ENCODE measurements at places on chromosomes 7 and 10.

DNA sequence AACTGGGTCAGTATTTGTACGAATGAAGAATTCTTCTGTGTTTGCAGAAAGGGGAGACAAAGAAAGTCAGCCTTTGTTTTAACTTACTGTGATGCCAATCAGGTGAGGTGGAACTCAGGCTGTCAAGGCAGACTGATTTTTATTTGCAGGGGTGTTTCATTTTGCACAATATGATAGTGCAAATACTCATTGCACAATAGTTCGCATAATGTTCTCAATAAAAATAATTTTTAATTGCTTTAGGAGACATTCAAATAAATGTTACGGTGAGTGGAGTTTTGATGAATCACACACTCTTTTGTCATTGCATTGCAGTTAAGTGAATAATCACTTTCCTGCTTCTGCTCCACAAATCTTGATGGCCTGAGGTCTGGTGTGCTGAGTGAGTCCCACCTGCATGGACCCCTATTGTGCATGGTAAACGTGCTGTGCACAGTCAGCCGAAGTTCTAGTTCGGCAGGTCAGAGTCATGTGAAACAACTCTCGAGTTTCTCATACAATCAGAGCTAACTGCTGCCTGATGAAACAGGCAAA lies 141.3 kb upstream of the FZD8 start:
- DNase-seq, result no peak

DNA sequence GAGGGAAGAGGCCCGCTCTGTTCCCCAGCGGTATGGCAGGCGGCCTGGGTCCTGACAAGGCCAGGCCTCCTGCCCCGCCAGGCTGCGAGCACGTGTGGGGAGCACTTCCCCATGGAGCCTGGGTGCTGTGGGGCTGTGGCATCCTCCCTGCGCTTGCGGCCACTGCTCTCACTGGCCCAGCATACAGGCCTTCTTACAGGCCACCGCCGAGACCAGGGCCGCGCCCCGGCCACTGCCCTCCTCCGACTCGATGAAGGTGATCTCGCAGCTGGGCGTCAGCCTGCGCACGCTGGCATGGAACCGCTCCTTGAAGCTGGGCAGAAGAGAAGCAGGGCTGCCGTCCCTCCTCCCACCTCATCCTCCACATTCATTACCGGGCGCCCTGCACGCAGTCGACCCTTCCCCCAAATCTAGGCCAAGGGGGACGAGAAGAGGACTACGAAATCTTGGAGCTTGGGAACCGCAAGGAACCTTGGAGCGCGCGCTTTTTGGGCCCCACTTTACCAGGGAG lies 3.9 kb upstream of the MYL7 start:
- no peak for DNase-seq

GRCh38 chr10:112330162-112330561 lies 43.8 kb upstream of the ACSL5 start:
- DNase-seq, result no peak

DNA sequence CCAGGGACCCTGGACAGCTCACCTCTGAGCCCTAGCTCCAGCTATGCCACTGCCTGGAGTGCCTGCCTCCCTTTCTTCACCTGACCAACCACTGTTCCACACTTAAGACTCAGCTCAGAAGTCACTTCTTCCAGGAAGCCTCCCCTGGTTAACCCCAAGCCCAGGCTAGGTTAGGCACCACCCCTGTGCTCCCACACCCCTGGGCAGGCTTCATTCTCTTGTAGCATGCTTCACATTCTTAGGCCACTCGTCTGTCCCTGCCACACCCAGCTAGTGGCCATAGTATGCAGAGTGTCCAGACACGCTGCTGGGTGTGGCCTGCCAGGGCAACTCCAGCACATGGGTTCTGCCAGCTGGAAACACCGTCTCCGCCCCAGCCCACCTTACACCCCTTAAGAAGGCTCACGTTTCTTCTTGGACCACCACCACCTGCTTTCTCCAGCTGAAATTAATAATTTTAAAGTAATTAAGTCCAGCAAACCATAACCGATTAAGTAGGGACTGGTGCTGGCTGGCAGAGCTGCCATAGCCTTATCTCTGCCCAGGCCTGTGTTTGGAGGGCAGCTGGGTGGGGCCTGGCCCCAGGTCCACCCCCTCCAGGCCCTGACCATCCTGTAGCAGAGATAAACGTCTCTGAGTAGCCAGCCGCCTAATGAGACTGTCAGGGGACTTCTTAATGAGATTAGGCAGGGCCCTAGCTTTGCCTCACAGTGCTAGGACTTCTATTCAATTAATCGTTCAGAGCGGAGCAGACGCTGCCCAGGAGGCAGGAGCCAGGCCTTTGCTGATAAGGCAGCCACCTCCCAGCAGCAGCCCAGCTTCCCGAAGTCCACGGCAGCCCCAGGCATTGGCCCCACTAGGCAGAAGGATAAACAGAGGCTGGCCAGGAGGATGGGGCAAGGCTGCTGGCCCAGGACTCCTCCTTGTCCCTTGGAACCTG lies 20.5 kb downstream of the GRID1 start:
- no peak for DNase-seq

GRCh38 chr10:131701131-131701947 lies 199.5 kb upstream of the PPP2R2D start:
- no peak for DNase-seq

- DNase-seq, result no peak
Observed at GRCh38 chr10:110857265-110858171, 14.2 kb upstream of the PDCD4 start.
